Left lobe of liver (tissue), 2 donors: ENCODE measurements at places on chromosomes 7 and 10. TPM values are rescaled to one million over a fixed set of nuclear protein-coding genes. Genes with fewer than 3 reads are reported as not detected.
A peak's percentile ranks its signal among the peaks of the same experiment; 100 is the strongest.

DNA sequence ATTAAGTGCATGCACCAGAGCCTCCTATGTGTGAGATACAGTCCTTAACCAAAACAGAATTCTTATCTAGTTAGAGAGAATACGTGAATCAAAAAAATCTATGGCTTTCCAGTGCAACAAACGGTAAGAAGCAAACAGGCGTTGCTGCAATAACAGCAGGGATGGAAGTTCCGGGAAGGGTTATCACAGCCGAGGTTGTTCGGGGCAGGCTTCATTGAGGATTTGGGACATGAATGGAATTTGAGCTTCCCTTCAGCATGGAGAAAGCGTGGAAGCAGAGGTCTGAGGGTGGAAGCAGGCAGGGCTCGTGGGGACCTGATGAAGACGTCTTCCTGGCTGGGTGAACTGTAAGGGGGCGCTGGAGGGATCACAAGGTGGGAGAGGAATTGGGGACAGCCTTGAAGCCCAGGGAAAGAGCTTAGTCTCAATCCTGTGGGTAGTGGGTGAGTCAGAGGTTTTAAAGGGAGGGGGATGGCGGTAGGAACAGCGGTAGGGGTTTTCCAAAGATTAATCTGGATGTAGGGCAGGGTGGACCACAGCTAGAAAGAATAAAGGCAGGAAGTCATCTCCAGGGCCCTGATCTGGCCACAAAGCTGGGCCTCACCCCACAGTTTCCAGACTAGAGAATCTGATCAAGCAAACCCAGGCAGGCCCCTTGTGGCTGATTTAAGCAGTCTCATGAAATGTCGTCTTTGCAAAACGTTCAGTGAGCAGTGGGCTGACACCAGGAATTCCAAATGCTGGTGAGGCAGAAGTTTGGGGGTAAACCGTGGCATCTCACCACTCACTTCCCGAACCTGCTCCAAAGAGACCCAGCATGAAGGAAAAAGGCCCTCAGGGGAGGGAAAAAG, 65.1 kb downstream of the CALML3 start:
- no peak for DNase-seq

GRCh38 chr7:144650439-144650838, 185.4 kb downstream of the TPK1 start:
- DNase-seq = no peak

DNA sequence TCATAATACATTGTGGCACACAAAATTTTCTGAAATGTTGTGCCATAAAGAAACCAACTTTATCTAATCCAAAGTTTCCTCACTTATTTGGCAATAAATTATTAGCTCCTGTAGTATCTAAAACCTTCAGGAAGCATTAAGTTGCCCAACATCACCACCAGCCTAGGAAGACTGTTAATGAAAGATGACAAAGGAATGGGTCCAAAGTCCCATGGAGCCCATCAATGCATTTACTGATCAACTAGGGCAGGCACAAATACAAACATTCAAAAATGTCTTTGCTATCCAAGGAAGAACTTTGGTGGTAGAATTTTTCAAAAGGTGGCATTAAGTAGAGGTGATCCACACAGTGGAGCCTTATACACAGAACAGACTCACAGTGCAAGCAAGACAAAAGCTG, 4.5 kb downstream of the GRB10 start:
- no peak for DNase-seq

DNA sequence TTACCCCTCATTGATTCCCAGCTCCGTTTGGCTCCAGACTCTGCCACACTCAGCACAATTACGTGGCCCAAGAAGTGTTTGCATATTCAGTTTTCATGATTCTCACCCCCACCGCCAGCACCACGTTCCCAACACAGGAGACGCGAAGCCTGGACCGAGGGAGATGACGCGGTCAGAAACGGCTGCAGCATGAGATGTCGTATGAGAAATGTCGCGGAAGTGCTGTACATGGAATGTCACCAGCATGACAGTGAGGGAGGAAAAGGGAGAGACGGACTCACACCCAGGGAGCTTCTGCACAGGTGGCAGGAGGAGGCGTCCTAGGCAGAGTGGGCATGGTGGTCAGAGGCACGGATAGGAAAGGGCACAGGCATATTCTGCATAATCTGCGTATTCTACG, 188.3 kb downstream of the WDR37 start:
- DNase-seq = peak; percentile 35

- no peak for DNase-seq
Observed at GRCh38 chr7:15581352-15581951, 19.6 kb upstream of the AGMO start.

DNA sequence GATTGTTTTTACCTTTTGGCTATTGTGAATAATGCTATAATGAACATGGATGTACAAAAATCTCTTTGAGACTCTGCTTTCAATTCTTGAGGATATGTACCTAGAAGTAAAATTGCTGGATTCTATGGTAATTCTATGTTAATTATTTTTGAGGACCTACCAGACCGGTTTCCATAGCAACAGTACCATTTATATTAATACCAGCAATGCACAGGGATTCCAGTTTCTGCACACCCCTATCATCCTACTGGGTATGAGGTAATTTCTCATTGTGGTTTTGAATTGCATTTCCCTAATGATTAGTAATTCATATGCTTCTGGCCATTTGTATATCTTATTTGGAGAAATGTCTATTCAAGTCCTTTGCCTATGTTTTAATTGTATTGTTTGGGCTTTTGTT, 9.9 kb upstream of the PPP1R9A start:
- DNase-seq = no peak

- no peak for DNase-seq
Observed at GRCh38 chr7:142177869-142178268, 66.4 kb downstream of the MGAM2 start.

DNA sequence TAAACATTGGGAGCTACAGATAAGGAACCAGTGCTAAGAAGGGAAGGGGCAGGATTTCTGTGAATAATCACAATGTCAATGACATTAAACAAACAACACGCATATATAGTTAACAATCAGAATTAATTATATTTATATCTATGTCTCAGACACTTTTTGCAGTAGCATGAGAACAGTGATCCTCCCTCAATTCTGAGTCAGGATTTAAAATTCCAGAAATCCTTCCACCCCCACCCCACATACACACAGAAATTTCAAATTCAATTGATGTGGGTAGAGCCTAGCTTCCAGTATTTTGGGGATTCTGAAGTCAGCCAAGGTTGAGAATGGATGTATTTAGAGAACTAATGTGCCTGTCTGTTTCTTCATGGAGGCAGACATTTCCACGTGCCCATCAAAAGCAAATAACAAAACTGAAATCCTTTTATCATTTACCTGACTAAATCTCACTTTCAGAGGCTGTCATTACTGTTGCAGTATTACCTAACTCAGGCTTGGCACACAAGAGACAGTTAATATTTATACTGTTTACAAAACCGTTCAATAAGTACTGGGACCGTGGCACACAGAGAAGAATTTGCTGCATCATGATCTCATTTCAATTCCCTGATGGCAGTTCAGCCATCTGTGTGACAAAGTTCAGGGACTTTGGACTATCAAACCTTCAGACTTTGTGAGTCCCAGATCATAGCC, 116.6 kb upstream of the PALS2 start:
- DNase-seq = peak; percentile 75

- no peak for DNase-seq
Observed at GRCh38 chr10:70367195-70367796, 15.1 kb downstream of the LRRC20 start.

- DNase-seq = peak; percentile 21
Observed at GRCh38 chr10:86256690-86257315, 109.8 kb downstream of the GRID1 start.

- no peak for DNase-seq
Observed at GRCh38 chr7:44754802-44755697, 6.4 kb downstream of the ZMIZ2 start.

DNA sequence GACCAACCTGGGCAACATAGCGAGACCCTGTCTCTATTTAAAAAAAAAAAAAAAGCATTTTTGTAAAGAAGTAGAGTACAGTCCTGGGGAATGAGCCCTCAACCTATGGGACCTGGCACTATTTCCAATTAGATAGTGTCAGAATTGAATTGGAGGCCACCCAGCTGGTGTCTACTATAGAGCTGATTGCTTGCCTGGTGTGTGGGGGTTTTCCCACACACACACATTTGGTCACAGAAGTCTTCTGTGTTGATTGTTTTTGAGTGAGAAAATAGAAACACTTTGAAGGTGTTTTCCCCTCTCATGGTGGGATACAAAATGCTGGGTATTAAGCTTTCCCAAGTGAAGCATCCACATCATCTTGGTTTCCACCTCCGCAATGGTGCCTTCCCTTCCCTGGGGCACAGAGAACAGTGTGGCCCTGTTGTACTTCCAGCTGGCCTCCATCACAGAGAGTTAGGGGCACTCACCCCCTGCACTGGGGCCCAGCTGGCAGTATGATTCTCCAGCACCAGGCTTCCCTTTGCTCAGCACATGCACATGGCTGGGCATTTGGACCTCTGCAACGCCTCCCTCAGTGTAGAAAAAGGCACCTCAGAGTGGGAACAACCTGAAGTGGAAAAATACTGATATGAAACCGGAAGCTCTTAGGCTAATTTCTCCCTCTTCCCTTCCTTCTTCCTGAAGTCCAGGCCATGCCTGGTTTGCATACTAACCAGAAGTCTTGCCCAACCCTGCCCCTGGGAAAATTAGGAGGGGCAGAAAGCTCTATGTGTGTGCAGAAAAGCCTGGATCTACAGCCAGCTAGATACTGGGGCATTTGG, 10.7 kb upstream of the NFKB2 start:
- DNase-seq = no peak

DNA sequence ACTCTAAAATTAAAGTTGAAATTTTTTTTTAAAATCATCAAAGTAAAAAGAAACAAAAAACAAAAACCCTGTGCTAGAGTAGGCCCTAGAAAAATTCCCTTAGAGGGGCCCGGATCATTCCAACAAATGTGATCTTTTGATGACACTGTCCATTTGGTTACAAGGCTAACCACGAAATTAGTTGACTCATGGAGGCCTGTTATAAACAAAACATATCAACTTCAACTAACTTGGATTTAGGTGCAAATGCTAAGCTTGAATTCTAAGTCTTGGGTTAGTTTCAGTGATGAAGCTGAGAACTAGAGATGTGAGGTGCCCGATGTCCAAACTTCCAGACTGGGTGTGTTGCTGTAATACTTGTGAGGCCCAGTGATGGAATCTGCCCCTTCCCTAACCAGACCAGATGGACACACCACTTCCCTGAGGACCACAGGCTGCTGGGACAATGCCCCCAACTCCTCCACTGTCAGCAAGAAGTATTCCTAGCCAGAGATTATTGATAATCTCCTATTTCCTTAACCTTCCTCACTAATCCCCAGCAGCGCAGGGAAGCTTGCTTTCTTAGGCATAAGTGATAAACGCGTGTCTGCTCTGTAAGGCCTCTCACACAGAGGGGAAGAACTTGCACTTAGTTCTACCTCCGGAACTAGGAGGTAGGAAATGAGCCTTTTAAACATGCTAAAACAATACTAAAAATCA, 108.7 kb downstream of the RAPGEF5 start:
- no peak for DNase-seq

GRCh38 chr10:65675236-65675635, 1250.6 kb upstream of the LRRTM3 start:
- peak; percentile 46 for DNase-seq

DNA sequence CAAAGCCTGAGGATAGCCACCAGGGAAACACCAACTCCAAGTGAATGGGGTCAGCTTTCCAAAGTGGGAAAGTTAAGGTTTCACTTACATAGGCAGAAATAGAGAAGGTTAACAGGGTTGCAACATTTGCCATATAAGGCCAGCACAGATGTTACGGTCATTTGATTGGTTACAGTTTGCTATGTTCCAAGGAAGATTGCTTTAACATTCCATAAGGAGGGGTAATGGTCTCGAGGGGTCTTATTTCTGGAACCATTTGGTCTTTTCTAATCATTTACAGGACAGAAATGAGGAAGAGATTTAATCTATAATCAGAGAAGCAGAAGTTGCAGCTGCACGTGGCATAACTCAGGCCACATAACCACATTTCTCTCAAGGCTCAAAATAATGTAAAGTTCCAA, 679.4 kb upstream of the C7orf33 start:
- no peak for DNase-seq

DNA sequence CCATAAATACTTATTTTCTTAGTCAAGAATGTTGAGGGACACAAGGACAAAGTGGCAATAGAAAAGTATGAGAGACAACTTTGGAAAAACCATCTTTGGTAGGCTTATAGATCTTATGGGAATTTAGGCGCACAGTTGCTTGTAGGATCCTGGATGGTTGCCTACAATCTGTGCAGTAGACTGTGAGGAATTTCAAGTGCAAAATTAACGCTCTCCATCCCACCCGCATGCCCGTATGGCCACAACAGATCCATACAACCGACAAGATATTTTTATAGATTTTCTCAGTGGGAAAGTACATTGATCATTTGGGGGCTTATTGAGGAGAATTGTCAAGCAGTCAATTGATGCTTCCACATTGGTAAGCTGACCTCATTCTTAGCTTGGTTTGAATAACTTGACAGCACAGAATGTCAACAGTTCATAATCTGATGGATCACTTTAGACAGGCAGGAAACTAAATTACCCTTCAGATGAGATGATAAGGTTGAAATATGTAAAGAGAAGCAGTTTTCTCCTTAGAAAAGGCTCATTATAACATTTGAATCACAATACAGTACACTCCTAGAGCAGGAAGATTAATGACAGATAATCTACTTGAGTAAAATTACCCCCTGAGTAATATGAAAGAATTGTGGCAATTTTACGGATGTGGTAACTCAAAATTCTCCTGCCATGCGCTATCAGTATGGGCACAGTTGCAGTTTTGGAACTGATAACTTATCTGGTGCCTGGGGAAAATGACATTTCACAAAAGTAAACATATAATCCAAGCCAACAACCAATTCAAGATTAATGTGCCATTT, 479.7 kb downstream of the KIF20B start:
- no peak for DNase-seq

DNA sequence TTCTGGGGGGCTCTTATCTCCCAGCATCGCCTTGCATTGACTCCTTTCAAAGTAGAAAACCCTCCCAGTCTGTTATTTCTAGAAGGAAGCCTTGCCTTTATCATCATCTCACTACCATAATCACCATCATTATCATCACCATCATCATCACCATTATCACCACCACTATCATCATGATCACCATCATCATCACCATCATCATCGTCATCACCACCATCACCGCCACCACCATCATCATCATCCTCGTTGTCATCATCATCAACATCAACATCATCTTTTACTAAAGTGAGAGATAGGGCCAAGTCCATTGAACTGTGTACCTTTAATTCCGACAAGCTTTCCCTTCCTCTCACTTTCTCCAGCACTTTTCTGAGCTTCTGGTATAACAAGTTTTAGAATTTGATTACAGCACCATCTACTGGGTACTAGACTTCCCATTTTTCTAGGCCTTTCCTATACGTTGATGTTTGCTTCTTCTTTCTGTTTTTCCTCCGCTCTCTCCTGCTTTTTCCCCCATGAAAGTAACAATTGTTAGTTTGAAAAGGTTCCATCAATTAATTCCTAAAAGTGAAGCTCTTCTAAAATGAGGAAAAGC, 226.4 kb downstream of the BUB3 start:
- DNase-seq = no peak

Gene BBIP1
- total RNA-seq = 11.1 TPM

Gene TMEM236
- total RNA-seq = 0.15 TPM

Gene RTKN2
- 0.05 TPM for total RNA-seq

Gene SH2D4B
- total RNA-seq = not detected

Gene BRAF
- total RNA-seq = 9.0 TPM

Gene ELN
- 8.1 TPM for total RNA-seq

Gene SMARCD3
- 2.2 TPM for total RNA-seq

Gene MYO3A
- 0.10 TPM for total RNA-seq

Gene NAT16
- total RNA-seq = not detected

Gene IPMK
- total RNA-seq = 2.8 TPM

Gene HIBADH
- 79.8 TPM for total RNA-seq

Gene JAKMIP3
- total RNA-seq = 0.28 TPM

Gene SPDYE2B
- not detected for total RNA-seq

Gene DRGX
- total RNA-seq = not detected

Gene GNAT3
- total RNA-seq = not detected

Gene CLCN1
- not detected for total RNA-seq

Gene TFR2
- total RNA-seq = 689 TPM
